ENCODE measurements at places on chromosomes 7 and 10. TPM values are rescaled to one million over a fixed set of nuclear protein-coding genes. Genes with fewer than 3 reads are reported as not detected.

Gene COL26A1
- total RNA-seq, result 21.9 TPM

Gene TUBAL3
- total RNA-seq, result not detected

Gene TBL2
- total RNA-seq, result 40.6 TPM

Gene PTF1A
- not detected for total RNA-seq

Gene ASZ1
- total RNA-seq, result not detected

Gene APBB1IP
- total RNA-seq, result 3.8 TPM

Gene MACC1
- total RNA-seq, result 26.9 TPM

Gene CALU
- total RNA-seq, result 80.8 TPM

Gene CNTNAP2
- 41.5 TPM for total RNA-seq

Gene TMEM236
- 0.64 TPM for total RNA-seq

Gene SFTPD
- 0.53 TPM for total RNA-seq

Gene RPEL1
- total RNA-seq, result not detected

Gene TYW1
- total RNA-seq, result 22.9 TPM

Gene IRF5
- 9.4 TPM for total RNA-seq

Gene ABCB1
- 22.8 TPM for total RNA-seq

Gene OPN1SW
- not detected for total RNA-seq

Gene NPY
- 2.9 TPM for total RNA-seq

Gene ZFYVE27
- total RNA-seq, result 25.2 TPM

Gene IDI2
- not detected for total RNA-seq

Gene C10orf67
- 1.8 TPM for total RNA-seq

Gene MCM10
- 4.8 TPM for total RNA-seq

Gene POM121
- total RNA-seq, result 20.3 TPM

Gene SERPINE1
- 3.4 TPM for total RNA-seq

Gene ATG9B
- 0.70 TPM for total RNA-seq

Gene IGF2BP3
- total RNA-seq, result 43.4 TPM

Gene CALY
- total RNA-seq, result not detected

Gene EPHB6
- 17.6 TPM for total RNA-seq

Gene GAD2
- total RNA-seq, result 4.4 TPM

Gene MDH2
- 90.4 TPM for total RNA-seq

Gene FAM25A
- total RNA-seq, result not detected

Data from metanephros (tissue), 2 donors.